ENCODE measurements at places on chromosomes 6 and 20. TPM values are rescaled to one million over a fixed set of nuclear protein-coding genes. Genes with fewer than 3 reads are reported as not detected.

- DNase-seq: no peak
Observed at GRCh38 chr6:95243053-95243452, 334.3 kb upstream of the MANEA start.

GRCh38 chr20:13936781-13937576 is 53.4 kb downstream of the SEL1L2 start:
- DNase-seq: no peak

GRCh38 chr20:63814891-63815614 is 16.0 kb downstream of the ZBTB46 start:
- DNase-seq: no peak

The MYL9 gene
- total RNA-seq: 31.0 TPM

DNA sequence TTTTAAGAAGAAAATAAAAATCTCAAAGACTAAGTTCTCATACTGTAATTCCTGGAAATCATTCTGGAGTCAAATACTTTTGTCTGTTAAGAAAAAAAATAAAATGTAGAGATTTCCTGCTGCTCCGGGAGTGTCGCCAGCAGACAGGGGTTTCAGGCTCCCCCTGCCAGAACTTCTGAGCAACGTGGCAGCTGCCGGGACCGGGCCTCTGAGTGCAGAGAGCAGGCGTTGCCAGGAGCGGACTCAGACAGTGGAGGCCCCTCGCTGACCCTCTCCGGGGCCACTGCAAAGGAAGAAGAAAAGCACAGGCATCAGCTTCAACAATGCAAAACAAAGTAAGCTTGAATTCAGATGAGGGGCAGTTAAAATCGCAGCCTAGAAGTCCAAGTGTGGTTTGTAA is 95.5 kb downstream of the THBS2 start:
- no peak for DNase-seq

All from progenitor cell of endocrine pancreas (in vitro differentiated cells).